ENCODE measurements at places on chromosomes 16 and 17.
A peak's percentile ranks its signal among the peaks of the same experiment; 100 is the strongest.

DNA sequence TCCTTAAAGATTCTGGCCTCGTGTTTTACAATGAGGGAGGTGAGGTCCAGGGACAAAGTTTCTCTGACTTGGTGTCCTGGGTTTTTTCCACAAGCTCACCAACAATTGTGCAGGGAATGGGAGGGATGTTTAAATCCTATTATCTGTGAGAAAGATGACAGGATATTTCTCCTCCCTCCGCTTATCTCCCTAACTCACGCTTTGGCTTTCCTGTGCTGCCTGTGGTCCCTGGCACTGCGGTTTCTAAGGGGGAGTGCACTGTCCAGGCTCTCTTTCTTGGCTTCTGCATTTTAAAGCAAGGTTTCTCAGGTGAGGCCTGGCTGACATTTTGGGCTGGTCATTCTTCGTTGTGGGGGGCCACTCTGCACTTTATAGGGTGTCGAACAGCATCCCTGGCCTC, 16.4 kb downstream of the GGA3 start:
- DNase-seq: no peak

DNA sequence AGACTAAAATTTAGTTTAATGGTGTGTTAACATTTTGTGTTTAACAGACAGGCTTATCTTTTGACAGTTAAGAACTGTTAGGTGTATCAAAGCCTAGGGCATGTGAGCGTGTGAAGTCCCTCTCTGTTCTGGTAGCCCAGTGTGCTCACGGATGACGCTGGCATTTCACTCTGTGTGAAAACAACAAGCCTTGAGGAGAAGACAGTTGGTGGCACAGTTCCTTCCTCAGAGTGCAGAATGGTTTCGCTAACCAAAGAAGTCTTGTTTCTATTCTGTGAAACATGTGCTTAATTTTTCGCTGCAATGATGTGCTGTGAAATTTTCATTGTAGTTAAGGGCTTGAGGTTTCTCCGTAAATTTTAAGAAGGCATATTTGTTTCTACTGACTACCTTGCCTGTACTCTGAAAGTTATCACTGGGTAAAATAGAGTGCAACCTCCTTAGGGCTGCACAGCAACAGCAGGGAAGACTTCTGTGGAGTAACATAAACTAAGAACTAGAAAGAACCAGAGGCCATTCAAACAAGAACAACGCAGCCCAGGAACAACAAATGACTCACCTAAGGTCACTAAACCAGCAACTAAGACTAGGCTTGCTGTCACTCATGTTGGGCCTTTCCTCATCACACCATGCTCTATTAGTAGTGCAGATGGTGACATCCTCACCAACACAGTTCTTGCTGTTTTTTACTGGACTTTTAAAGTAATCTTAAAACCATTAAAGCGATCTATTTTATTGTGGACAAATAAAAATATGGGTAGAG, 33.4 kb downstream of the BRD7 start:
- DNase-seq: no peak

DNA sequence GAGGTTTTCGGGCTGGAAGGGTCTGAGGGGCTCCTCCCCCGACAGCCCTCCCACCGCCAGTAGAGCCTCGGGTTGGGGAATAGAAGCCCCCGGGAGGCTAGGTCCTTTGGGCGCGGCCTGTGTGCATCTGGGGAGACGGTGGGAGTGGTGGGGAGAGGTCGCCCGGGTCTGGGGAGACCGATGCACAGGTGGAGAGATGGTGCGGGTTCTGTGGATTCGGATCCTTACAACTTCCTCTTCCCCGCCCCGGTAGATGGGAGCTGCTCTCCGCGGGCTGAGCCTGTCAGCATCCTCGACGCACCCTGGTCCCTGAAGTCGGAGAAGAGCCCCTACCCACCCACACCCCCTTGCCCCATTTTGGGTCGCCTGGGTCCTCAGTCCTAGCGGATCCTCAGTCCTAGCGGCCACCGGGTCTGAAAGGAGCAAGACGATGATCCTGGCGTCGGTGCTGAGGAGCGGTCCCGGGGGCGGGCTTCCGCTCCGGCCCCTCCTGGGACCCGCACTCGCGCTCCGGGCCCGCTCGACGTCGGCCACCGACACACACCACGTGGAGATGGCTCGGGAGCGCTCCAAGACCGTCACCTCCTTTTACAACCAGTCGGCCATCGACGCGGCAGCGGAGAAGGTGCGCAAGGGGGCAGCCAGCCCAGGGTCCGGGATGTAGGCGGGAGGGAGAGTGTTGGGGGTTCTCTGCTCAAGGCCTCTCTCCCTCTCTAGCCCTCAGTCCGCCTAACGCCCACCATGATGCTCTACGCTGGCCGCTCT, 790 bp downstream of the BCKDK start:
- no peak for DNase-seq

DNA sequence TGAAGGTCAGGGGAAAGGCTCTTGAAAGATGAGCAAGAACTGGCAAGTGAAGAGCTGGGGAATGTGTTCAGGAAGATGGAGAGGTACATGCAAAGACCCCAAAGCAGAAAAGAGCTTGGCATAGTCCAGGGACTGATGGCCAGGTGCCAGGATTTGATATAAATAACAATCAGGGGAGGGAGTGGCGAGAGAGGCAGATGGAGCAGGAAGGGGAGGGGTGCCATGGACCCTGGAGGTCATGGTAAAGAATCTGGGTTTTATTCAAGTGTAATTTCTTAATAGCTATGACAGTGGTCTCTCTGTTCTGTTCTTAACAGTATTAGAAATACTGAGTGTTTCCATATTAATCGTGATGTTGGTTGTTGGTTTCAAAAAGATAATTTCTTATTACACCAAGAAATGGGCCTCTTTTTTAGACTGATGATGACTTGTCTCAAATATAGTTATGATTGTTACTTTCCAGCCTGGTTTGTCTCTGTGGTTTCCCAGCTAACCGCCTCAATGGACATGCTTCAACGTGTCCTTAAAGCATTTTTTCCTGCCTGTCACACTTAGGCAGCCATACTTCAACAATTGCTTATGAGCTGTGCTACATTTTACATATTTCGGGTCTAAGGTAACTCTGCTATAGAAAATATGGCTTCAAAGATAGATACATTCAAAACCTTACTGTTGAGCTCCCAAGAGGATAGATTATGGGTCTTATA, 49.4 kb downstream of the MYH10 start:
- DNase-seq: no peak

GRCh38 chr16:58348986-58349385, 43.3 kb upstream of the GINS3 start:
- DNase-seq: no peak

GRCh38 chr17:66455060-66455459, 152.6 kb downstream of the PRKCA start:
- DNase-seq: no peak

DNA sequence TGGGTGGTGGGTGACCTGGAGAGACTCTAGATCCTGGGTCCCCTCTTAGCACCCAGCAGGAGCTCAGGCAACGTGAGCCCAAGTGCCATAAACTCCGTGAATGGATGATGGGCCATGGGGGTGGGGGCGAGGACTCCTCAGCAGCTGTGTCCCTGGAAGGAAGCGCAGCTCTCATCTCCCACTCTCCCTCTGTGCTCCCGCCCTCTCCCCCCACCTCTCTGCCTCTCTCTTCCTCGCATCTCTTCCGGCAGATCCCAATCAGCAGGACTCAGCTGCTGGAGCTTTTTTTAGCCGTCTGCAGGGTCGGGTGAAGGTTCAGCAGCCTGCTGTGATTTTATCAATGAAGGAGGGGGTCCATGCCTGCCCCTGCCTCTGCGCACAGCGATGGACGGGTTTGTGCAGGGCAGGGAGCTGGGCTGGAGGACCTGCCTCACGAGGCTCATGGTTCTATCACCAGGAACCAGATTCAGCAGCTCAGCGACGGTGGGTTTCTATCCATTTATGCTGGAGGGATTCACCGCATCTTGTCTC, 8.3 kb downstream of the CCR7 start:
- DNase-seq: no peak

DNA sequence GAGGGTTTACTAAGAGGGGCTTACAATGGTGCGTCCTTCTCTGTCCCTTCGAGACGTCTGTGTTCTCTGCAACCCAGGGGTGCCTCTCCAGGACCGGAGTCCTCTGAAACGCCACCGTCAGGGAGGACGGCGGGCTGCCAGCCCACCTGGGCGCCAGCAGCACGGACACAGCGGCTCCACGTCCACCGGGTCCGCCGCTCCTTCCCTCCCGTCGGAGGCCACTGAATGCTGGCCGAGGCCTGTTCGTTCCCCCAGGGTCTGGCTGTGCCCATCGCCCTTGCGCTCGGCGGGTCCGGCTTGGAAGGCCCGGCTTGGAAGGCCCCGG, 403 bp downstream of the TEPSIN start:
- DNase-seq: no peak

GRCh38 chr17:59369031-59369975, 37.8 kb downstream of the YPEL2 start:
- peak; percentile 74 for DNase-seq

GRCh38 chr17:73337330-73337710, 25.5 kb upstream of the CDC42EP4 start:
- no peak for DNase-seq

DNA sequence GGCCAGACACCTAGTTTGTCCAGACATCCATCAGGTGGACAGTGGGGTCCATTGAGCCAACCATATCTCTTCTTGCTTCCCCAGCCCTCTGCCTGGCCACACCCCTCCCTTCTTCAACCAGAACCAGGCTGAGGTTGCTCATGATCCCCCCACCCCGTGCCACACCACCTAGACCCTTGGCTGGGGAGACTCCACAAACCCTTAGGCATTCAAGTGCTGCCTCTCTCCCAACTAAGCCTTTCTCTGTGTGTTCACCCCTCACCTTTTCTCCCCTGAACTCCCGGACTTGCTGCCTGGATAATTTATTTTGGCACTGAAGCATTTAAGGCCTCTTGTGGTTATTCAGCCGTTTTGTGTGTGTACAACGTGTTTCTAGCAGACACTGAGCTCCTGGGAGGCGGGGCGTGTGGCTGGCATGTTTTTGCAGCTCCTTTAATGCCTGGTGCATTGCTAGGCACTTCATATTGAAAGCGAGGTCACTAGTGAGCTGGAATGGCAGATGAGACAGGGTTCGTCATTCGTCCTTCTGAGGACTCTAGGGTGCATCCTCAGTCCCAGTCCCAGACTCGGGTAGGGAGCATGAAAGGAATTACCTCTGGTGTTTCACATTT, 28.7 kb downstream of the CACNA1G start:
- DNase-seq: no peak

GRCh38 chr17:73262676-73263642, 1.3 kb upstream of the CPSF4L start:
- no peak for DNase-seq

GRCh38 chr17:43878260-43879175, 28.8 kb downstream of the MPP2 start:
- peak; percentile 90 for DNase-seq

GRCh38 chr17:36641877-36642845, 40.8 kb downstream of the MRM1 start:
- no peak for DNase-seq

DNA sequence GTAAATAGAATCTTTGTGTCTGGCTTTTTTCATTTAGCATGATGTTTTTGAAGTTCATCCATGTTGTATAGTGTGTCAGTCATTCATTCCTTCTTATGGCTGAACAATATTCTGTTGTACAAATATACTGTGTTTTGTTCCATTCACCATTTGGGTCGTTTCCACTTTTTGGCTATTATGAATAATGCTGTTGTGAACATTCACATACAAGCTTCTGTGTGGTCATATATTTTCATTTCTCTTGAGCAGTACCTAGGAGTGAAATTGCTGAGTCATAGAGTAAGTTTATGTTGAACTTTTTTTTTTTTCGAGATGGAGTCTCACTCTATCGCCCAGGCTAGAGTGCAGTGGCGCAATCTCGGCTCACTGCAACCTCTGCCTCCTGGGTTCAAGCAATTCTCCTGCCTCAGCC, 32.3 kb upstream of the TAOK1 start:
- no peak for DNase-seq

DNA sequence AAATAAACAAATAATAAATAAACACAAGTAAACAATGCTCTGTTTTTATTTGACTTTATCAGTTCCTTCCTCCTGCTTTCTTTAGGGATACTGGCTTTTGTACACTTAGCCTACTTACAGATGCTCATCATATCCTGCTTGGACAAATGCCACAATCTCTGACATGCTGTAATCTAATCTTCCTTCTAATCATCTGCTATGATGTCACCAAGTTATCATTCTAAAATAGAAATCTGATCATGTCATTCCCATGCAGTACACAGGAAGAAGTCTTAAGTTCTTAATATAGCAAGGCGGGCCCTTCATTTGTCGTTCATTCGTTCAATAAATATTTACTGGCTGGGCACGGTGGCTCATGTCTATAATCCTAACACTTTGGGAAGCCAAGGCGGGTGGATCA, 9.1 kb upstream of the UBB start:
- DNase-seq: no peak

- DNase-seq: no peak
Measured at GRCh38 chr16:16099320-16099719, 124.0 kb downstream of the ABCC6 start.

GRCh38 chr17:52157603-52158449, 688 bp downstream of the CA10 start:
- peak; percentile 23 for DNase-seq

- no peak for DNase-seq
Measured at GRCh38 chr16:21608639-21609328, 9.4 kb downstream of the METTL9 start.

GRCh38 chr16:8950580-8951077, 13.1 kb downstream of the USP7 start:
- no peak for DNase-seq

- no peak for DNase-seq
Measured at GRCh38 chr17:4035081-4035680, 70.9 kb upstream of the ATP2A3 start.

GRCh38 chr16:89155184-89155679, 16.3 kb upstream of the CDH15 start:
- no peak for DNase-seq

GRCh38 chr16:85202631-85203461, 90.6 kb upstream of the CIBAR2 start:
- peak; percentile 79 for DNase-seq

- DNase-seq: no peak
Measured at GRCh38 chr17:46883871-46884520, 32.6 kb downstream of the WNT9B start.

- no peak for DNase-seq
Measured at GRCh38 chr16:30428055-30428454, 1.8 kb downstream of the DCTPP1 start.

GRCh38 chr16:73735954-73736353, 560.7 kb upstream of the PSMD7 start:
- DNase-seq: no peak

- DNase-seq: no peak
Measured at GRCh38 chr17:11274106-11274505, 33.1 kb downstream of the SHISA6 start.

GRCh38 chr16:72635104-72635503, 412.8 kb downstream of the ZFHX3 start:
- DNase-seq: no peak

DNA sequence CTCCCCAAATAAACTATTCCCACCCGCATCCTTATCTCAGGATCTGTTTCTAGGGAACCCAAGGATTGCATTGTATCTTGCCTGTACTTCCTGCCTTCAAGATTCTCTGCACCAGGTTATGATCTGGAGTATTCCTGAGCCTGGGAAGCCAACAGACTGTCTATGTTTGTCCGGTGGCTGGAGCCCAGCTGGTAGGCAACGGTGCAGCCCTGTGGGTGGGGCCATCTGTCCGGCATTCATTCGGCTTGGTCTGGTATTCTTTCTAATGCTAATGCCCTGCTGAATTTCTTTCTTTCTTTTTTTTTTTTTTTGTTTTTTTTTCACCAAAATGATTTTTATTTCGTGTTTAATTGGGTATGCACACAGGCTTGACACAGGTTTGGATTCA, 20.7 kb upstream of the TVP23A start:
- no peak for DNase-seq

GRCh38 chr16:20289571-20289970, 37.7 kb downstream of the GP2 start:
- no peak for DNase-seq

Data from urothelium cell line (cell line).